ENCODE measurements at places on chromosomes 16 and 17.
A peak's percentile ranks its signal among the peaks of the same experiment; 100 is the strongest.

- peak; percentile 58 for DNase-seq
Measured at GRCh38 chr17:82781894-82782274, 30.0 kb downstream of the TBCD start.

GRCh38 chr16:78843978-78844377, 744.5 kb downstream of the WWOX start:
- DNase-seq = no peak

DNA sequence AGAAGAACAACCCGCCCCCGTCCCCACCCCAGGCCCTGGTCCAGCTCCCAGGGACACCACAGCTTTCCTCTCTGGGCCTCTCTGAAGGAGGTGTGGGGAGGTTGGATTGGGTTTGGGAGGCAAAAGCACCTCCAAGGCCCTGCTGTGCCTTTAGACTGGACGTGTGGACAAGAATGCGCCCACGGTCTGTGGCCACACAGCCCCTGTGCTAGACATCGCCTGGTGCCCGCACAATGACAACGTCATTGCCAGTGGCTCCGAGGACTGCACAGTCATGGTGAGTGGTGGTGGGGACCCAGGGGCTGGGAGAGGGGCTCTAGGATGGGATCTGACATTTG, 3.0 kb downstream of the CORO1A start:
- DNase-seq = no peak

GRCh38 chr17:34307110-34307509, 12.1 kb upstream of the CCL8 start:
- no peak for DNase-seq

DNA sequence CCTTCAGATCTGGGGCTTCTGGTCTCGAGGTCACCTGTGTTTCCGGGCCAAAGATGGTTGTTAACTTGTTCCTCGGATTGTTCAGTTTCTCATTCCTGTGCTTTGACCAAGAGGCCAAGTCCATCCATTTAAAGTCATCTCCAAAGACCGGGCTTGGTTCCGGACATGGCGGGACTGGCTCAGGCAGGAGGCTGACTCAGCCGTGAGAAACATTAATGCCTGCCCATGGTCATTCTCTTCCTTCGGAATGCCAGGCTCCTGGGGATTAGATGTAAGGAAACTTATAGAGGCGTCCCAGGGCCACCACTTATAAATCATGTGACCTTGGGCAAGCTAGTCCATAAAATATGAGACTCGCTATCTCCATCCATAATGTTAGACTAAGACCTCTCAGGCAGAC, 13.6 kb upstream of the NKD1 start:
- no peak for DNase-seq

Measured in T-helper 22 cell (primary cell).